ENCODE measurements at places on chromosomes 6 and 20.

- no peak for DNase-seq
Observed at GRCh38 chr6:3670356-3670755, 81.2 kb downstream of the PXDC1 start.

DNA sequence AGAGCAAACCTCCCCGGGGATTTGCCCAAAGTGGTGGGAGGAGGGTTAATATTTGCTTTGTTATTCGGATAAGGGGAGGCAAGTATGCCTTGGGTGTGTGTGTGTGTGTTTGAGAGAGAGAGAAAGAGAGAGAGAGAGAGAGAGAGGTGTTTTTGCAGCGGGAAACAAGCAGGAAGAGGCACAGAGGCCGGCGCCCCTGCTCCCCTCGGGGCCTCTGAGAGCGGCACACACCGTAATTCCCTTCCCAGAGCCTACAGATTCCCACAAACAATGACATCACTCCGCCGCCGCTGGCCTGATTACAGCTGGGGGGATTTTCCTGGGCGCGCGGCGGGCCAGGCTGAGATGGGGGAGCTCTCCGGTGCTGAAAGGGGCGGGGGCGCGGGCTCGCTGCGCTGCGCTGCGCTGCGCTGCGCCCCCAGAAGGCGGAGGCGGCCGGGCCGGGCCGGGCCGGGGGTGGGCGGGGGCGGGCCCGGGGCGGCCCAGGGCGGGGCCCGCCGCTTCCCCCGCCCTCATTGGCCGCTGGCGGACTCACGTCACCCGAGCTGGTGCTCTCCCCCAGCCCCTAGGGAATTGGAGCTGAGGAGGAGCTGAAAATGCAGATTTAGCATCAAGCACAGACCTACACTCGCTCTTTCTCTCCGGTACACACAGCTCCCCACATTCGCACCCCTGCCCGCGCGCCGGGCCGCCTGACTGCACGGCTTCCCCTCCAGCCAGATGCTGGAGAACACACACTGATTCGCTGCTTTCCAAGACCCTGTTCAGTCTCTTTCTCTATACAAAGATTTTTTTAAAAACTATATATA is at the start of gene PCSK2:
Gene PCSK2 (plus strand): TSS at position 631 of the 809 bp plus-strand sequence. CDS start 266 bp downstream, outside the sequence.
- peak; percentile 3 for DNase-seq

DNA sequence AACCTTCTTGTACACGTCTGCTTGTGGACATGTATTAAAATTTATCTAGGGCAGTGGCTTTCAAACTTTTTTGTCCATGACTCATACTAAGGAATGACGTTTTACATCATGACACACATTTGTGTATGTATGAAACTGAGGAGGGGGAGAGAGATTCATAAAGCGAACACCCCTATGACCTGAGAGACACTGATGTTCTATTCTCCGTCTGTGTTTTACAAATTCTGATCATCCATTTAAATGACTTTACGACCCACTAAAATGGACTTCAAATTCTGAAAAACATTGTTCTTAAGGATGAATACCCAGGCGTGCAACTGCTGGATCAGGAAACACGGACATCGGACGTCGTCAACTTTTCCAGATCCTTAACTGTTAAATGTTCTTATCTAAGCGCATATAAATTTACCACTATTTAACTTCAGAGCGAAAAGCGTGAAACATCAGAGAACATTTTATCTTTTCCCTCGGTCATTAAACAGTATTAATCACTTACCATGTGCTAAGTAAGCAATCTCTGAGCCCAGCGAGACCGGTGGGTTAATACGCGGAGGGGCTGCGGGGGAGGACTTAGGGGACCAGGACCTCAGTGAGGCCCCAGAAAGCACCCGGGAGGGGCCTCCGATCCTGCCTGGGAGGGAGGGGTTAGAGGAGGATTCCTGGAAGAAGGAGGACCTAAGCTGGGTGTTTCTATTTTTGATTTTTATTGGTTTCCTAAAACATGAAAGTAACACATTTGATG is 1.2 kb downstream of the PLAGL1 start:
- DNase-seq, result peak; percentile 33

DNA sequence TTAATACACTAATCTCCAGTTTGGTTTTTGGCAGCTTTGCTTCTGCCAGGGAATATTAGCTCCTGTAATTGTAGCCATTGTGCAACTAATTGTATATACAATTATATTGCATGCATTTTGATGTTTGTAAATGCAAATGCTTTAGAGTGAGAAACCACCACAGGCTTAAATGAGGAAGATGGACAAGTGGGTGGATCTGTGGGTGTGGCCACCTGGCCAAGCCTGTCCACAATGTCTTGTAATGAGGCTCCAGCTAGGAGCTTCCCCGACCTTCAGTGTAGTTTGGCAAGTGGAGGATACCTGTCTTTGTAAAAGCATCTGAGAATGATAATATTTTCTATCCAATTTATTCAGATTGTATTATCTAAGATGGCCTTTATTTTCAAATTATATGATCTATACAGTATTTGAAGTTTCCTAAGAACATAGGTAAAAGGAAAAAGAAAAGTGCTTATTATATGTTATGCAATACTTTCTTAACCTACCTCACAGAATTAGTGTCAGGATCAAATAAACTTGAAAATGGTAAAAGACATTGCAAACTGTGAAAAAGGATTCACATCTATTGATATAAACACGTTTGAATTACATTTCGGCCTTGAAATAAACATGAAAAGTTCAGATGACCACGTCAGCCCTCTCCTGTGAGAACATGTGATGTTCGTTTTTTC is 49.3 kb upstream of the ARID1B start:
- DNase-seq, result no peak

- DNase-seq, result no peak
Observed at GRCh38 chr6:98787961-98788360, 46.4 kb upstream of the POU3F2 start.

- no peak for DNase-seq
Observed at GRCh38 chr6:37218061-37218460, 39.5 kb upstream of the TBC1D22B start.
